ENCODE measurements at places on chromosomes 5 and 9.
A peak's percentile ranks its signal among the peaks of the same experiment; 100 is the strongest.

GRCh38 chr9:112258106-112258505 is 75.3 kb downstream of the PTBP3 start:
- DNase-seq: no peak

GRCh38 chr5:175557778-175558177 is 79.4 kb downstream of the SFXN1 start:
- no peak for DNase-seq

GRCh38 chr5:40738502-40738901 is 17.3 kb downstream of the TTC33 start:
- DNase-seq: no peak

DNA sequence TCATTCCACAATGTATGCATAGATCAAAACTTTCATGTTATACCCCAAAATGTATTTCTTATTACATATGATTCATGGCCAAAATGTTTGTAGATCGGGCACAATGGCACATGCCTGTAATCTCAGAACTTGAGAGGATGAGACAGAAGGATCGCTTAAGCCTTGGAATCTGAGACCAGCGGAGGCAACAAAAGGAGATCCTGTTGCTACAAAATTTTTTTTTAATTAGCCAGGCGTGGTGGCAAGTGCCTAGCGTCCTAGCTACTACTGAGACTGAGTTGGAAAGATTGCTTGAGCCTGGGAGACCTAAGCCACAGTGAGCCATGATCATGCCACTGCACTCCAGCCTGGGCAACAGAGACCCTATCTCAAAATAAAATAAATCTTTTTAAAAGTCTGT is 89.9 kb downstream of the MAPKAP1 start:
- DNase-seq: no peak

GRCh38 chr5:143142596-143143435 is 260.7 kb downstream of the NR3C1 start:
- DNase-seq: peak; percentile 71
